Muscle of leg (tissue), 16 donors: ENCODE measurements at places on chromosomes 16 and 17. TPM values are rescaled to one million over a fixed set of nuclear protein-coding genes. Genes with fewer than 3 reads are reported as not detected.
A peak's percentile ranks its signal among the peaks of the same experiment; 100 is the strongest.

Gene CLEC18B
- total RNA-seq, result 2.0 TPM

Gene C17orf100
- total RNA-seq, result 0.98 TPM

Gene OR1F1
- total RNA-seq, result not detected

Gene CA5A
- not detected for total RNA-seq

DNA sequence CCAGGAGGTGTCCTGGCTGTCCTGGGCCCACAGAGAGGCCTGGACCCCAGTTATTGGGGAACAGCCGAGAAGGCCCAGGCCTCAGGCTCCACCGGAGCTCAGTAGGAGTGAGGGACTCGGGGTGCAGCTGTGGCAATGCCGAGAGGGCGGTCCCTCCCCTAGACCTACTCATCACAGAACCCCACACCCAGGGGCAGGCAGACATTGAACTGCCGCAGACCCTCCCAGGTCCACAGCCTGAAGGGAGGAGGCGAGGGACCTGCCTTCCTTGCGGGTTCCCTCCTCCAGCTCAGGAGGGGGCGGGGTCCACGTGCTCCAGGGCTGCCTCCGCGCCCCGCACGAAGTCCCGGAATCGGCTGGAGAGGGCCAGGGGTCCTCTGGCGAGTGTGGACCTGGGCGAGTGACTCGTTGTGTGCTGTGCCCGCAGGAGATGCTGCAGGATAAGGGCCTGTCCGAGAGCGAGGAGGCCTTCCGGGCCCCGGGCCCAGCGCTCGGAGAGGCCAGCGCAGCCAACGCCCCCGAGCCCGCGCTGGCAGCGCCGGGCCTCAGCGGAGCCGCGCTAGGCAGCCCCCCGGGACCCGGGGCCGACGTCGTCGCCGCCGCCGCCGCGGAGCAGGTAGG, 3.9 kb downstream of the TBX4 start:
- no peak for DNase-seq
- H3K27me3 ChIP-seq, result peaks cover 82% of the 10 kb centered on the region
- no peak overlapping the region for H3K4me3 ChIP-seq
- peak overlapping the region; percentile 84 for H3K27ac ChIP-seq

- no peaks in the 10 kb centered on the region for H3K27me3 ChIP-seq
- H3K4me1 ChIP-seq, result peaks cover 36% of the 10 kb centered on the region
- H3K27ac ChIP-seq, result peak overlapping the region; percentile 94
- no peaks in the 10 kb centered on the region for H3K36me3 ChIP-seq
- DNase-seq, result peak; percentile 98
These were observed 11.2 kb downstream of the CHD9NB start for GRCh38 chr16:53041320-53042051.

DNA sequence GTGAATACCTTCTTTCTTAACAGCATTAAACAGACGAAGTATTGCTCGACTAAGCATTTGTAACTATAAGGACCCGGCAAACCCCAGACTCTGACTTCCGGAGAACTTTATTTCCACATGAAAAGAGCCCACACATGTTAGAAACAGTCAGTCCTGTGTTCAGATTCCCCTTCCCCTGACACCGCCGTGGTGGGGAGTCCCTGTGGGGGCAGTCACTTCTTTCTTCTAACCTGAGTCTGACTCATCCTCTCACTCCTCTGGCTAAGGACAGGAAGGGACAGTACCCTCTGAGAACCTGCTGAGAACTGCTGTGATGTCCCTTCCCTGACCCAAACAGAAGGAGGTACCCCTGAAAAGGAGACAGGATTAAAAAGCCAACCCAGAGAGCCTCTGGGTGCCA, 165.1 kb downstream of the XYLT1 start:
- H3K4me3 ChIP-seq, result no peak overlapping the region
- no peak overlapping the region for H3K27ac ChIP-seq
- H3K27me3 ChIP-seq, result no peaks in the 10 kb centered on the region
- peaks cover 20% of the 10 kb centered on the region for H3K4me1 ChIP-seq
- H3K36me3 ChIP-seq, result no peaks in the 10 kb centered on the region

- no peak for DNase-seq
- peaks cover 7% of the 10 kb centered on the region for H3K4me1 ChIP-seq
- H3K4me3 ChIP-seq, result no peak overlapping the region
- no peaks in the 10 kb centered on the region for H3K36me3 ChIP-seq
- peaks cover 21% of the 10 kb centered on the region for H3K27me3 ChIP-seq
These were observed 55.9 kb downstream of the C17orf67 start for GRCh38 chr17:56777859-56778258.

- H3K4me1 ChIP-seq, result peaks cover 47% of the 10 kb centered on the region
- no peaks in the 10 kb centered on the region for H3K27me3 ChIP-seq
- H3K27ac ChIP-seq, result peak overlapping the region; percentile 52
- H3K36me3 ChIP-seq, result peaks cover 45% of the 10 kb centered on the region
- no peak overlapping the region for H3K4me3 ChIP-seq
- DNase-seq, result peak; percentile 77
These were observed 49.4 kb upstream of the SREBF1 start for GRCh38 chr17:17886226-17886625.

- peak; percentile 47 for DNase-seq
- H3K27me3 ChIP-seq, result no peaks in the 10 kb centered on the region
- H3K36me3 ChIP-seq, result no peaks in the 10 kb centered on the region
These were observed 17.4 kb upstream of the MPRIP start for GRCh38 chr17:17024778-17025300.

GRCh38 chr16:2460391-2460713, 443 bp downstream of the TEDC2 start:
- H3K36me3 ChIP-seq, result peaks cover 23% of the 10 kb centered on the region
- H3K27me3 ChIP-seq, result no peaks in the 10 kb centered on the region
- no peak overlapping the region for H3K27ac ChIP-seq
- H3K4me3 ChIP-seq, result peak overlapping the region; percentile 62

DNA sequence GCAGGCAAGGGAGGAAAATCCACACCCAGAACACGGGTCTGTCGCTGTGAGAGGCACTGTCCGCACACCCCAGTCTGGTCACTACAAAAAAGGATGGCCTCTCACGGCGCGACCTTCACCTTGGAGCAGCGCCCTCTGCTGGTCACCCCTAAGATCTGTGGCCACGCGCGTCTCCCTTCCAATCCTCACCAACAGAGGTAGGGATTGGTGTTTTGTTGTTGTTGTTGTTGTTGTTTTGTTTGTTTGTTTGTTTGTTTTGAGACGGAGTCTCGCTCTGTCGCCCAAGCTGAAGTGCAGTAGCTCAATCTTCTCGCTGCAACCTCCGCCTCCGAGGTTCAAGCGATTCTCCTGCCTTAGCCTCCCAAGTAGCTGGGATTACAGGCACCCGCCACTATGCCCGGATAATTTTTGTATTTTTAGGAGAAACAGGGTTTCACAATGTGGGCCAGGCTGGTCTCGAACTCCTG, 15.0 kb upstream of the C17orf58 start:
- no peak overlapping the region for H3K27ac ChIP-seq
- H3K4me1 ChIP-seq, result peaks cover 3% of the 10 kb centered on the region
- no peak overlapping the region for H3K4me3 ChIP-seq
- H3K36me3 ChIP-seq, result no peaks in the 10 kb centered on the region
- peak; percentile 12 for DNase-seq
